NCI-H524 treated with DMSO at 0.1 percent for 48 hours (cell line): ENCODE measurements at places on chromosomes 6 and 20.

GRCh38 chr20:13412806-13413445 is 191.9 kb downstream of the ISM1 start:
- no peak for DNase-seq

GRCh38 chr20:1627200-1627550 is 7.4 kb upstream of the SIRPB1 start:
- DNase-seq, result no peak

DNA sequence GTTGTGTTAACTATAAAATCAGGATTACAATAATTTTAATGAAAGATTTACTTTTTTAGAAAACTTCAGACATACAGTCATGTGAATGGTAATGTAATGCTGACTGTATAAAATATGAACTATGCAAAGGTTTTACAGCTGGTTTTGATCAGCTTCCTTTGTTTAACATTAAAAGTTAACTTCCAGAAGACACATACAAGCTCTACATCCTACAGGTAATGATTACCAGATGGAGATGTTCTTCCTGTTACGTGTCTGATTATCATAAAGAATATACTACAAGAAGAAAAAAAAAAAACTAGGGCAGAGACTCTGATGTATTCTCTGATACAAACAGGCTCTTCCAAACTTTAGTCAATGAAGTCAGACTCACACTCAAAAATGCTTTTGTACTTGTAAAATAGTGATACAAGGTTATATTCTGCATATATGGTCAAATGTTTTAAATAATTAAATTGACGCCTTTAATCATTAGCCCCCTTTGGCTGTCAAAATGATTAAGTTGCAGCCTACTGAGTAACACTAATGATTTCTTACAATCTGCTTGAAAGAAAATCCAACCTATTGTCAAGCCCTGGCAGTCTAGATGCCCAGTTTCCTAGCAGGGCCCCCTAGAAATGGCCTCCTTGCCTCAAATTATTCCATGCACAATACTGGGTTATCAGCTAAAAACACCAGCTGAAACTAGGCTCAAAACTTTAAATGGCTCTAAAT is 251.8 kb upstream of the RUNX2 start:
- DNase-seq, result no peak

DNA sequence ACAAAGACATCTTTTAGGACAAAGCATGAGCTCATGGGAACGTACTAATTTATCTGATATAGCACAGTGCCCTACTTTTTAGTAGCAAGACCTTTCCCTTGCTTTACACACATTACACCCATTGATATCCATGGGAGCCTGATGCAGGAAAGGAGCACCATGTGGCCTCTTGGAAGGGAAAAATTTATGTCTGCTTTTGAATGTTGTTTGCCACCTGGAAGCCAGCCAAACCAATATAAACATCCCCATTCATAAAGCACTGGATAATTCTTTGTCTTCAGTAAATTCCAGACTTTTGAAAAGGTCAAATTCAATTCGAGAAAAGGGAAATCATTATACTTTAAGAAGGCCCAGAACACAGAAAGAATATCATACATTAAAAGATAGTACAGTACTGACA is 152.3 kb upstream of the BEND6 start:
- DNase-seq, result no peak

- DNase-seq, result no peak
Measured at GRCh38 chr6:74713941-74714340, 491.9 kb downstream of the COL12A1 start.

DNA sequence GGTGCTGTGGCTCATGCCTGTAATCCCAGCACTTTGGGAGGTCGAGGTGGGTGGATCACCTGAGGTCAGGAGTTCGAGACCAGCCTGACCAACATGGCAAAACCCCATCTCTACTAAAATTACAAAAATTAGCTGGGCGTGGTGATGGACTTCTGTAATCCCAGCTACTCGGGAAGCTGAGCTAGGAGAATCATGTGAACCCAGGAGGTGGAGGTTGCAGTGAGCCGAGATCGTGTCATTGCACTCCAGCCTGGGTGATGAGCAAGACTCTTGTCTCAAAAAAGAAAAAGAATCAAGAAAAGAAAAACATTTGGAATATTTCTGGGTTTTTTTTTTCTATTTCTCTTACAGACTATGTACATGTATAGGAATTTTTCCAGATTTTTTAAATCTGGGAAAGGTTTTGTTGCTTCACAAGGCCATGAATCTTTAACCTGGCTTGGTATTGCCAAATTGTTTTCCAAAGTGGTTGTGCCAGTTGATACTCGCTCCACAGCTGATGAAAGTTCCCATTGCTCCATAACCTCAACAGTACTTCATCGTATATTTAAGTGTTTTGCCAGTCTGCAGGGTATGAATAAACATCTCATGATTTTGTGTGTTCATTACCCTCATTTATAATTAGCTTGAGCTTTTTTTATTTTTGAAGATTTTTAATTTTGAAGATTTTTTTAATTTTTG is 33.5 kb downstream of the RNF217 start:
- DNase-seq, result no peak

- no peak for DNase-seq
Measured at GRCh38 chr6:137843211-137843610, 23.8 kb upstream of the TNFAIP3 start.

GRCh38 chr6:166958926-166959861 is 2.8 kb upstream of the RNASET2 start:
- DNase-seq, result no peak

DNA sequence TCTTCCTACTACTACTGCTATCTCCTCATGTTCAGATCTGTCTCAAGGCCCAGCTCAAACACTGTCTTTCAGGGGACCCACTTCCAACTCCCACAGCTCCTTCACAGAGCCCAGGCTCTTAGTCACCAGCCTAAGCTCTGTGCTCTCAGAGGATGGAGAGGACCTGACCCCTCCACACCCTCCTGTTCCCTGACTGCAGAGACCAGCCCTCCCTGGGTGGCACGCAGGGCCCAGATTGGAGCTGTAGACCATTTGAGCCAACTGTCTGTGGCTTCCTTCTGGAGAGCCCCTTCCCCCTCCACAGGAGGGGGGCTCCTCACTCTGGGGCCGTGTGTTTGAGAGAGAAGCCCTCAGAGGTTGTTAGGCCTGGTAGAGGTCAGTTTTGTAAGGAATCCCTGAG is 9.8 kb downstream of the SNPH start:
- no peak for DNase-seq

DNA sequence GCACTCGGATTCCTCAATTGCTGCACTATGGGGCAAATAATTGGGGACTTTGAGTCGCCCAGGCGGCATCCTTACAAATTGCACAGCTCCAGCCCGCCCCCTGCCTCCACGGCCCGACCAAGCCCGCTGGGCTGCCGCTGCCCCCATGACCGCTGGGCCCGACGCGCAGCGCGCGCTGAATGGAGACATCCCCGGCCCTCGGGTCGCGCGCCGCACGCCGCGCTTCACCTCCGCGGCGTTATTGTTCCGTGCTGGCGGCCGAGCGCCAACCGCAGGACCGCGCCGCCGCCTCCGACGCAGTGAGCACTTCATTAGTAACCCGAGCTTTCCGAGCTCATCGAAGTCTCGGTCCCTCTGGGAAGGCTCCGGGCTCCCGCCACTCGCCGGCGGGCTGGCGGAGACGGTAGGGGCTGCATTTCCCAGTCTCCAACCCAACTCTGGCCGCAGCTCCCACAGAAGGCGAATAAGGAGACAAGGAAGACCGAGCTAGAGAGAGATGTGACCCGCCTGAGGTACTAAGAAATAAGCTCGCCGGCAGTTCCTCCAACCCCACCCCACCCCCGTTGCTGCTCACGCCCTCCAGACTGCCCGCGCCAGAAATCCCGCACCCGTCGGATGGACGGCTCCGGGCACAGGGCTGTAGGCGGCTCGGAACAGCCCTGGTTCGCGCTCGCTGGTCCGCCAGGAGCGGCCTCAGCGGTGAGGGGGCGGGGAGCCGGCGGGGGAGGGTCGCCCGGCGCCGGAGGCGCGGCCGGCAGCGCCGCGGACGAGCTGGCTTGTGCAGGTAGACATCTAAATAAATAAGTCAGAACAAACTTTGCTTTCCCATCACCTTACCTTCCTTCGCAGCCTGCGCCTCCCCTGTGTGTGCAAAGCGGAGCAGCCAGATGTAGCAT is 703 bp downstream of the EPHA7 start:
- no peak for DNase-seq

DNA sequence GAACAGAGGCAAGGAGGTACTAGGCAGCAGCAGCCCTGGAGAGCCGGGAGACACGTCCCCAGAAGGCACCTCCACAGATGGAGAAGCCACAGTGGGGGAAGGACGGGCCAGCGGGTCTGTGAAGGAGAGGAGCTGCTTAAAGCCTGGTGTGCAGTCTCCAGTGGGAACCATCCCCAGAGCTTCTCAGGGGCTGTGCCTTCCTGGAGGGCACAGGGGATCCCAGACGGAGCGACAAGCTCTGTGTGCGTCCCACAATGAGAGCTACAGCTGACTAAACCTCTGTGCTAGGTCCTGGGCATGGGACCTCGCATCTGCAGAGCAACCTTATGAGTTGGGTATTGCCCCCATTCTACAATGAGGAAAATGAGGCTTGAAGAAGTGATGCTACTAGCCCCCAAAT is 50.7 kb downstream of the EZR start:
- DNase-seq, result no peak

DNA sequence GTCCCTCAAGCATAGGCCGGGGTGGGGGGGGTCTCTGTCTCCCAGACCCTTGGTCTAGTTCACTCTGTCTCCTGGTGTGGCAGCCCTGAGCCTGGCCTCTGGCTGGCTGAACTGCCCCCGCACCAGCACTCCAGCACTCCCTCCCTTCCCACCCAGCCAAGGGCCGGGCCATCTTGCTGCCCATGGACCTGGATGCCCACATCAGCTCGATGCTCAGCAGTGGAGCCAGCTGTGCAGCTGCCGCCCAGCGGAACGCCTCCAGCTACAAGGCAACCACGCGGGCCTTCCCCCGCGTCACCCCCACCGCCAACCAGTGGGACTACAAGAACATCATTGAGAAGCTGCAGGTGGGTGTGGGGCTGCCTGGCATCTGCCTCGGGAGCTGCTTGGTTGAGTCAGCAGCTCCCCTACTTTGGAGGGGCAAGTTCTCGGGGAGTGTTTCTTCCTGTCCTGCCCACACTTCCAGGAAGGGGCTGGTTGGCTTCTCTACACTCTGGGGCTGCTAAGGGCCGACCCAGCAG is 28.4 kb downstream of the UQCC2 start:
- no peak for DNase-seq

DNA sequence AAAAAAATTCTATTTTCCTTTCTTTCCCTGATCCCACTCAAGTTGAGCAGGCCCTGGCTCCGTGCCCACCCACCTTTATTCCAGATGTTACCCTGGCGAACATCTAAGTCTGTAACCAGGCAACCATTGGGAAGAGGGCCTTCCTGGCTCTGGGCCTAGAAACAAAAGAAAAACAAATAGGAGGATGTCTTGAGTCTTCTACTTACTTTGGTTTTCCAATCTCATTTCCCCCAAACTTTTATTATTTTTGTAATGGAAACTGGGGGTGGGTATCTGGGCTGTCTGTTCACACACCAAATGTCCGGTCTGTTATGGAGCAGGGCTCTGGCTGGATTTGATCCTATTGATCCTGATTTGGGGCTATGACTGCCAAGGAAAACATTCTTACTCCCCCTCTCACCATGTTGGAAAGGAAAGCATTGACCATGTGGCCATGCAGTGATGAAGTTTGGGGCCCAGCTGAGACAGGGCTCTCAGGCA is 744.1 kb downstream of the DHX35 start:
- DNase-seq, result no peak

- no peak for DNase-seq
Measured at GRCh38 chr6:98841621-98842341, 7.4 kb downstream of the POU3F2 start.

- DNase-seq, result no peak
Measured at GRCh38 chr6:90286884-90287488, 9.7 kb downstream of the BACH2 start.

DNA sequence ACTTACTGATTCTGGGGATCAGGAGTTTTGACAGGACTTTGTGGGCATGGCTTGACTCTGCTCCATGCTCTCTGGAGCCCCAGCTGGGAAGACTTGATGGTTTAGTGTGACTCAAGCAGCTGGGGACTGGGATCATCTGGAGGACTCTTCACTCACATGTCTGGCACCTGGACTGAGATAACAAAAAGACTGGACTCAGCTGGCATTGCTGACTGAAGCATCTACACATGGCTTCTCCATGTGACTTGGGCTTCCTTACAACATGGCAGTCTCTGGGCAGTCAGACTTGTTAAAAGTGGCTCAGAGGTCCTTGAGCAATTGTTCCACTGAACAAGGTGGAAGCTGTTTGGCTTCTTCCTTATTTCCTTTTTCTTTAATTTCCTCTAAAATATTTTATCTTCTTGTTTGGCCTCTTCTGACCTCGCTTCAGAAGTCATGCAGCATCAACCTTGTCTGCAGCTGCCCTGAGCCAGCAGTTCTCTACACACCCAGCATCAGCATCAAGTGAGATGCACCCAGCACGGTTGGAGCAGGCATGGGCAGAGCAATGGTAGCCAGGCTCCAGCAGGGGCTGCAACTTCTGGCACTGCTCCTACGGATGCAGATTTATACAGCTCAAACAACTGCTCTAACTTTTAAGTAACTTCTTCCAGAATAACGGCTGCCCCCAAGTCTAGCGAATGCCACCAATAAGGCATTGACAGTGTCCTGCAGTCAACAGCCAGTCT is 5.6 kb upstream of the HM13 start:
- DNase-seq, result no peak

- no peak for DNase-seq
Measured at GRCh38 chr20:4449957-4450715, 271.6 kb upstream of the PRND start.

GRCh38 chr20:62219992-62220665 is at the start of gene HRH3:
Gene HRH3, minus strand, starts transcription at chr20:62220278. Its CDS starts 308 bp downstream, at chr20:62219970.
- DNase-seq, result no peak

DNA sequence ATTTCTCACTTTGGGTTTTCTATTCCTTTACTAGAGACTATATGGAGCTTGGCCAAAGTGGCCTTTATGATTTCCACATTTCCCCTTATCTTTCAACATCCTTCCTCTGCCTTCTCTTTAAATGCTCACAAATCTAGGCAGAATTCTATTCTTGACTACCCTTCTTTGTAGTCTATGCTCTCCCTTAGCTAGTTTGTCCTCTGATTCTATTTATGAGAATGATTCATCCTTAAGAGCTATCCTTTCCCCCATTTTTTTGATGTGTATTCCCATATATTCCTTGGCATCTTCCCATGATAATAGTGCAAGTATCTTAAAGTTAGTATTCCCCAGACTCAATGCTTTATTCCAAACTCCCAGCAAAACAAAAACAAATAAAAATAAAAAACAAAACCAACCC is 53.1 kb downstream of the IL20RA start:
- no peak for DNase-seq
